Renal pelvis (tissue), 12 donors: ENCODE measurements at places on chromosomes 1 and 21. TPM values are rescaled to one million over a fixed set of nuclear protein-coding genes. Genes with fewer than 3 reads are reported as not detected.
A peak's percentile ranks its signal among the peaks of the same experiment; 100 is the strongest.

DNA sequence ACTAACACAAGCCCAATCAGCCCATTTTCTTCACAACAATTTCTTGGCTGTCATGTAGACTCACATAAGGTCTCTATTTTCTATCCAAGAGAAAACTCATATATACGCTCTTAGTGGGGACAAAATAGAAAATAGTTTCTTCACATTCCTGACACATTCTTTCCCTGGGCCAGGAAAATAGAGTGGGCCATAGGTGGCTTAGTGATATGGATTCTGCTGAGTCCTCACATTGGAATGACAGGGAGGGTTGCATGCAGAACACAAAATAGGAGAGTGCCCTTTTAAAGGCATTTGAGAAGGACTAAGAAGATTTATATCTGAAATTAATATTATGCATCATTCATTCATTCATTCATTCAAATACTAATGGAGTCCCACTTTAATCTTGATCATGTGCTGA lies 207.7 kb downstream of the LYPLAL1 start:
- DNase-seq, result no peak

BSND gene
- 4.5 TPM for polyA plus RNA-seq

GRCh38 chr1:153506831-153507413 lies 28.9 kb downstream of the S100A6 start:
- DNase-seq, result peak; percentile 53

LIN28A gene
- 0.09 TPM for polyA plus RNA-seq

- DNase-seq, result no peak
Measured at GRCh38 chr1:19762175-19762779, 37.4 kb downstream of the TMCO4 start.

GRCh38 chr1:42946120-42946898 lies 12.4 kb downstream of the SLC2A1 start:
- DNase-seq, result no peak

DHCR24 gene
- 110 TPM for polyA plus RNA-seq

WNT3A gene
- 0.22 TPM for polyA plus RNA-seq

GRCh38 chr1:223223091-223223995 lies 80.3 kb upstream of the TLR5 start:
- no peak for DNase-seq

DNA sequence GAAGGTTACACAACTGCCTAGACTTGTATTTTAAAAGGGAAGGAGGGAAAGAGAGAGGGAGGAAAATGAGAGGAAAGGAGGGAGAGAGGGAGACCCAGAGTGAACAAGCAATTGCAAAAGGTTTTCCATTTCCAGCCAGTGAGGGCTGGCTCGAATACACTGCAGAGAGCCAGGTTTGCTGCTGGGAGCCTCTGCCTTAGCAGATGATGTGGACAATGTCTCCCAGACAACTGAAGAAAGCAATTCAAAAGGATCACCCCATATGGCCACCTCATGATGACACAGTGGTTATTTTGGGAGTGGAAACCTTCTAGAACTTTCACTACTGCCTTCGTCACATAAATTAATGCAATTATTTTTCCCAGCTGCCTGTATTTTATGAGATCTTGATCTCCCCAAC lies 86.4 kb downstream of the BCAR3 start:
- DNase-seq, result no peak

DNA sequence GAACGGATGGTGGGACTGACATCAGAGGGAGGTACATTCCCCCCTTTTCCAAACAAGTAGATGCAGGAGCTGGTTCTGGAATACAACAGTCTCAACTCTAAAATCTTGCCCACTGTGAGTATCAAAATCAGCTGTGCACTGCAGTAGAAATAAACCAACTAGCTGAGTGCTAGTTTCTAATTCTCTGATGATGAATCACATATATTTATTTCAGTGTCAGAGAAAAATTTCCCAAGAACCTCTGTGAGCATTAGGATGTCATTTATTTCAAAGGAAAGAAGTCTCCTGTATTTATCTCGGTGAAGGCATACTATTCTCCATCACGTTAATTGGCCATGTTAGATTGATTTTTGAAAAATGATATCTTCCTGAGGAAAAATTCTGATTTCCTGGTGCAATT lies 67.1 kb downstream of the LHX9 start:
- no peak for DNase-seq

- no peak for DNase-seq
Measured at GRCh38 chr1:61561666-61562065, 163.3 kb downstream of the TM2D1 start.

RNU1-3 gene
- polyA plus RNA-seq, result not detected

DNA sequence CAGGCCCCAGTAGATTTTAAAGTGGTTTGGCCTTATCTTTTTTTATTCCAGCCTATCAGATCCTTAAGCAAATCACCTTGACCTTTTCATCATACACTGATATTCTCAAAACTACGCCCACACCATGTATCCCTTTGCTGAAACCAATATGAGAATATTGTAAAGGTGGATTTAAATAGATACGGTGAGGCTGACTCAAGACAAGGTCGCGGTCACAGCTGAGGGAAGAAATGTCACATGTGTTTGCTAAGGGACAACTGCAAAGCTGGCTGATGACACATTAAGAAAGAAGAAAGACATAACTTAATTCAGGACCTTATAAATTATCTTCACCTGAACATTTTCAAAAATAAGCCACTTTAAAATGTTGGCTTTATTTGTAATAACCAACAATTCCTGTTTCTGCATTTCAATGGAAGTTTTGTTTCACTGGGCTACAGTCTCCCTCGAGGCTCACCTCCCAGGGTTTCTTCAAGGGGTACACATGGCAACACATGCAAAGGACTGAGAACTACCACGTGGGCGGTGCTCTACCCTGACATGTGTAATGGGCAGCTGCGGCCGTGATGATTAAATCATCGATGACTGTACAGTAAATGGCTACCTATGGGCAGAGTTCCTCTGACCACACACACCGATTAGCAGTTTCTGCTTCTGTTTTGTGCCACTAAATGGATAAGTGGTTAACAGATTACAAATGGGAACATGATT lies 189.5 kb downstream of the SIPA1L2 start:
- DNase-seq, result no peak

TSPEAR gene
- polyA plus RNA-seq, result 1.0 TPM

DNA sequence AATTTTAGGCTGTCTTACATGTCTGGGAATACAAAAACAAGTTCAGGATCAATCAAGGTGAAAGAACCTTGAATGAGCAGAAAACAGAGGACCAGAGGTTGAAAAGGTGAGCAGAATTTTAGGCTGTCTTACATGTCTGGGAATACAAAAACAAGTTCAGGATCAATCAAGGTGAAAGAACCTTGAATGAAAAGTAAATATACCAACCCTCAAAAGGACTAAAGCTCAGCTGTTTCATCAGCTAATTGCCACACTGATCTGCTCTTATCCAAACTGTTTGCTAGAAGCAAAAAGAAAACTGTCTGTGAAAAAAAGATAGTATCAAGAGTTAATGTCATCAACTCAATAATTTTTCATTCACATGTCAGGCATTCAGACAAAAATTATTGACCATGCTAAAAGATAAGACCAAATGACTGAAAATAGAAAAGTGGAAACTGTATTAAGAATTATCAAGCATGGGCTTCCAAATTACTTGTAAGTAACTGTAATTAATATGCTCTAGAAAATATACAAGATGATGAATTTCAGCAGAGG lies 69.2 kb downstream of the LTN1 start:
- no peak for DNase-seq

DNA sequence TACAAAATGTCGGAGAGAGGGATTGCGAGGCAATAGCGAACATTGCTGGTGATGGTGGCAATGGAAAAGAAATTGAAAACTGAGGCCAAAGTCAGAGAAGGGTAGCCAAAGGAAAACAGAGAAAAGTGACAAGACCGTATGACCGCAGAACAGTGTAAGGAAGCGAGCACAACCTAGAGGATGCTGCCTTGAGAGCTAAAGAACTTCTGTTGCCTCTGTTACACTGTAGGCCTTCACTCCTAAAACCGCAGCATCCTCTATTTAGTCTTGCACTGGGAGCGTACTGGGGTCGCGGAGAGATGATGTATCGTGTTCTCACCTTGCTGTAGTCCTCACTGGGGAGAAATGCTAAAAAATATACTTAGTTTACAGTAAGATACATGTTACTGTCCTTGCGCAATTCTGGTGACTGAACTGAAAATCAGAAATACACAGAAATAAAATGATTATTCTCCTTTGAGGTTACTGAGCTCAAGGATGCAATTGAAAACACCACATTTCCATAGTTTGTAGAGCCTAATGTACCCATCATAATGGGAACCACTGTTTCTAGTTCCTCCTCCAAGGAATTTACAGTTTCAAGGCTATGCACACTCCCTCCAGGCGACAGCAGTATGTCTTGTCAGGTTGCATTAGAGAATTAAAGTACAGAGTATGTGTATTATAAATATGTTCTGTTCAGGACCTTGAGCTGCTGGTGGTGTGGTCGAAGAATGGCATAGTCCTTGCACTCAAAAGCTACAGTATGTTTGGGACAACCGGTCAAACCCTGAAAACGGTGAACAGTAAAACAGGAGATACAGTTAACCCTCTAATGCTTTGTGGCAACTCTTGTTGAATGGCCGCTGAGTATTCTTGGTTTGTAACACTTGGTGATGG lies 1.3 kb downstream of the NEK7 start:
- no peak for DNase-seq

INSRR gene
- polyA plus RNA-seq, result 2.0 TPM

SELE gene
- polyA plus RNA-seq, result 0.43 TPM

SPRR2B gene
- polyA plus RNA-seq, result not detected

- DNase-seq, result no peak
Measured at GRCh38 chr21:25888711-25889110, 153.9 kb downstream of the GABPA start.

IGSF21 gene
- polyA plus RNA-seq, result 0.24 TPM

APCS gene
- not detected for polyA plus RNA-seq

DNA sequence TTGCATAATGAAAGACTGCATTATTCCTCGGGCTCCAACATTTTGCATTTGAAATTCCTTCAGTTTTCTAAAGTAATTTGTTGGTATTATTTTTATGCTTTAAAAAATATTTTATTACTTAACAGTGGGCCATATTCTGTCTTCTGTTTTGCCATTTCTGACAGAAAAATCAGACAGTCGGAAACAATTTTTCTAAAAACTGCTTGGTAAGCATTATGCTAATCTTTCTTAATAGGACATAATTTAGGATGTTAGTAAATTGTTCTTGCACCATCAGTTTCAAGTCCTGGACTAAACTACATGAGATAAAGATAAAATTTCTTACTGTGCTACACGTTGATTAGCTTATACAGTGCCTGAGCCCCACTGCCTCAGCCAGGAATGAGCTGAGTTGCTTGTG lies 11.2 kb downstream of the RGL1 start:
- no peak for DNase-seq

KCNA2 gene
- polyA plus RNA-seq, result 0.36 TPM

- no peak for DNase-seq
Measured at GRCh38 chr21:33684923-33685560, 42.7 kb downstream of the ITSN1 start.

- peak; percentile 12 for DNase-seq
Measured at GRCh38 chr1:217244971-217245370, 385.9 kb downstream of the GPATCH2 start.

CASZ1 gene
- polyA plus RNA-seq, result 24.5 TPM

DNA sequence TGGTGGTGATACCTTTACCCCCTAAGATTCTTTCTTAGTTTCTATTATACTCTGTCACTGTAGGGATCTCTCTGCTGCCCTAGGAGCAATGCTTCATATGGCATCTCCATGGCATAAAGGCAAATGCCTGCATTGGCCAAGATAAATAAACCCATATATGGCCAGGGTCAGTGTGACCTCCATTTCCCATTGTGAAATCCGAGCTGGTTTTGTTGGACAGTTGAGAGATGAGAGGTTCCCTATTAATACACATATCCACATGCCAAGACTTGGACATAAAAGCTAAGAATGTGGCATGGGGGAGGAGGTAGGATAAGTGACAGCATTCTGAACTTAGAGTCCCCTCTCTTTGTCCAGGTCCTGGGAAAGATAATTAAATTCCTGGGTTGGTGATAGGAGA lies 1.4 kb downstream of the TPM3 start:
- peak; percentile 40 for DNase-seq

DNA sequence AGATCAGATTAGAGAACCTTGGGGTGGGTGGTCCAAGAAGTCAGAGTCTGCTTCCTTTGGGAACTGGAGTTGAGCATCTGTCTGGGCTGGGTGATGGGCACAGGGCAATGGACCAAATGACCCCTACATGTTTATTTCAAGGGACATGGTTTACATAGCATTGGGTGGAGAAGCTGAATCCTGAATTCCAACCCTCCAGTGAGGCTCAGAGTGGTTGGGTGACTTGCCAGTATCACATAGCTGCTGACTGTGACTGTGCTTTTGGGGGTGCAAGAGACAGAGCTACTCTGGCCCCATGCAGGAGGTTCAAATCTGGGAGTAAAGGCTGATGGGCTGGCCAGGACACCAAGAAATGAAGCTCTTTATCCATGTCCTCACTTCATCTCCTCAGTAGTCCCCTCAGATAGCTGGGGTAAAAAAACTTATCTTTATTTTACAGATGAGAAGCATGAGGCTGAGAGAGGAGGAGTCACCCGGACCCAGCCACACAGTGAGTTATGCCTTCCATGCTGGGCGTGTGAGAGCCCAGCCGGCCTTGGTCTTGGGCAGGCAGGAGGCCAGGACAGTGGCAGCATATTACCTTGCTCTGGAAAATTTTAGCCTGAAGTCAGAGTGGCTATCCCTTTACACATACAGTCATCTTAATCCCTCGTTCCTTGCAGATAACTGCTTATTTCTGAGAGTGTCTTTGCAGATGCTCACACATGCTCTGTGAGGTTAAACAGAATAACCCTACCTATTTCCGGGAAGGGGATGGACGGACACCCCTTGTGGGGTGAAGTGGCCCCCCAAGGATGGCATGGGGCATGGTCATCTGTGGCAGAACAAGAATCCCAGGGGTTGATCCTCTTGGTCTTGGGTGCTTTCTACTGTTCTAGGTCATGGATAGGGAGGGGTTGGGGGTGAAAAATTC lies 2.8 kb upstream of the SERINC2 start:
- no peak for DNase-seq

- DNase-seq, result no peak
Measured at GRCh38 chr1:42429603-42430002, 26.2 kb downstream of the ZMYND12 start.

GRCh38 chr21:45041351-45041805 lies 33.0 kb upstream of the ADARB1 start:
- no peak for DNase-seq

- no peak for DNase-seq
Measured at GRCh38 chr1:180603223-180603849, 28.5 kb upstream of the XPR1 start.

DNA sequence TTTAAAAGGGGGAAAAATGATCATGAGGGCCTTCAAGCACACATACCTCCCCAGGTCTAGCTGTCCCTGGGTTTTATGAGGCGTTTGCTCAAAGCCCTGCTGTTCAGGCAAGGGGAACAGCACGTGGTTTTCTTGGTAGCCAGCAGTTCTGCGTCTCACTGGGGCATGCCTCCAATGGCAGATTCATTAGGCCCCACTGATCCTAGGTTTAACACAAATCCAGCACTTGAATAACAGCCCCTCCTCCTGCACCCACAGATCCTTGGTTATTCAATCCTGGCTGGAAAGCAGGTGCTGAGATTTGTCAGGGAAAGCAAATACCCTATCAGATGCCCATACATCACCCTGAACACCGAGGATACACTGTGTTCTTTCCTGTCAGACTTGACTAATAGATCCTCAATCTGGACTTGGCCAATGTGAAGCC lies 106.4 kb downstream of the ZC3H11B start:
- DNase-seq, result peak; percentile 20

SYCP1 gene
- 0.47 TPM for polyA plus RNA-seq
